Activated CD8-positive, alpha-beta memory T cell treated with anti-CD3 and anti-CD28 coated beads for 1 hour (primary cell): ENCODE measurements at places on chromosomes 7 and 10.

DNA sequence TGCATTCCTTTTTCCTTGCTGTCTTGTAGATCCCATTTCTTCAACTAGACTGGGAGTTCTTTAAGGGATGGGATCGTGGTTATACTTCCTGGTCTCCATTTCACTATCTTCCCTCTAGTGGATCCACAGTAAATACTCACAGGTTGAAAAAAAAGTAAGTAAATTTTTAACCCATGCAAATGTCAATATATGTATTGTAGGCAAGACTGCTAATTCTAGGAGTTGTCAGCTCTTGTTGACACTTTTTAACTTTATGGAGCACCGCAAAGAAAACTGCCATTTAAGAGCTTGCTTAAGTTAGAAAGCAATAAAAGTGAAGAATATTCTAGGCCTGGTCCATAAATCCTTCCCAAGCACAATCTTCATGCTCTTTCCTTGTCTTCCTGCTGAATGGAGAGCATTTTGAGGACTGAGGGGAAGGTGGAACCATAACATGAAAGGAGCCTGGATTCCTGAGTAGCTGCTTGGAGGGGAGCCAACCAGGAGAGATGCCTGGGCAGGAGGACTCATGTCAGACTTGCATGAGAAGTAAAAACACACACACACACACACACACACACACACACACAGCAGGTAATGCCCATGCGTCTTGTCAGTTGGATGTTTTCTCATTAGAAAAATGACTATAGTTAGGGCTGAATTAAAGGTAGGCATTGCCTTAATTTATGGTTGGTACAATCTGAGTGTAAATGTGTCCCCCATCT lies 32.2 kb downstream of the VWA2 start:
- DNase-seq: no peak

- DNase-seq: no peak
Measured at GRCh38 chr10:127922675-127923366, 15.9 kb downstream of the PTPRE start.

GRCh38 chr10:100751211-100751933 lies 6.0 kb downstream of the PAX2 start:
- no peak for DNase-seq

GRCh38 chr7:16813232-16813616 lies 8.4 kb upstream of the AGR2 start:
- DNase-seq: no peak
